ENCODE measurements at places on chromosomes 7 and 10.

DNA sequence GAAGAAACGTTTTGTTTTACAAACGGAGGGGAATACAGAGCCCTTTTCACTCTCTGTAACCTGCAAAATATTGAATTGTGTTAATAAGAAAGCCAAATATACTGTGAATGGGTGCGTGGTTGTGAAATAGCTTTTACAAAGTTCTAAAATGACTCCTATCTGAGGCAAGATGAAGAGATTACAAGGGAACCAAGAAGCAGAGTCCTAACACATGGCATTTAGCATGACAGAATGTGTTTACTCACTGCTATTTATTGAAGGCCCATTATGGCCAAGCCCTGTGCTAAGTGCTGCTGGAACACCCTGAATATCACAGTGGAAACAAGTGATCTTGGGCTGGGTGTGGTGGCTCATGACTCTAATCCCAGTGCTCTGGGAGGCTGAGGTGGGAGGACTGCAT lies 12.9 kb downstream of the JCAD start:
- DNase-seq = no peak

DNA sequence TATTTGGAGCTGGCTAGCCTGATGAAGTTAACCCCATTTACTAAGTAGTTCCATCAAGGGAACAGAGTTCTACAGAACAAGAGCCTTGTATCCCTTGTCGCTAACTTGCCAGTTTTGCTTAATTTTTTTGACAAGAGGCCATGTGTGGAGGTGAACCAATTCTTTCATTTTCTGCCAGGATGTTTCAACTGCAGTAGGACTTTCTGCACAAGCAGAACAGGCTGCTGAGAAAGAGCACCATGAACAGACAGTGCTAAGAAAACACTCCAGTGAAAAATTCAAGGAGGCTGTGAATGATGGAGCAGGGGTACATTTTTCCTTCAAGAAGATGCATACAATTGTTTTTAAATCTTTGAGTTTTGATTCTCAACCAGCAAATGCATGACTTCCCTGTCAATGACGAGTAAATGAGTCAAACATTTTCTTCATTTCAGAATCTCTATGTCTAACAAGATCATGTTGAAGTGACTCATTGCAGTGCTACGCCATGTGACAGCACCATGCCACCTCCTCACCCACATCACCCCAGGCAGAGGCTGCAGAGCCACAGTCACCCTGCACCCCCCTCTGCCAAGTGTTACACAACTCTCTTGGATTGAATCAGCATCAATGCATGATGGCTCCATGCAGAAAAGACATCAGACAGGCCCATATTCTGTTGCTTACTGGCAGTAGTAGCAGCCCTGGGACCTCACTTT lies 193.1 kb downstream of the COBL start:
- peak; percentile 6 for DNase-seq

DNA sequence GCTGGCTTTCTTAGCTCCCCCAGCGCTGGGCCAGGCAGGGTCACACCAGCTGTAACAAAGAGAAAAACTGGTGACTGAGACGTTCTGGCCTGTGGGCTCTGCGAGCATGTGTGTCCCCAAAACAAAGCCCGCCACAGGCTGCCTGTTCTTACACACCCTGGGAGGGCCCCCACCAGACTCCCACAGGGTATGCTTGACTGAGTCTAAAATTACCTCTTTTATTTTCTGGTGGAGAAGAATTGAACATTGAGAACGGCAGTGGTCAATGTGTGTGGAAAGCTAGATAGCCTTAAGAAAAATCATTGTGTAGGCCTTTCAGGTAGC lies 808 bp downstream of the C10orf71 start:
- DNase-seq = no peak

DNA sequence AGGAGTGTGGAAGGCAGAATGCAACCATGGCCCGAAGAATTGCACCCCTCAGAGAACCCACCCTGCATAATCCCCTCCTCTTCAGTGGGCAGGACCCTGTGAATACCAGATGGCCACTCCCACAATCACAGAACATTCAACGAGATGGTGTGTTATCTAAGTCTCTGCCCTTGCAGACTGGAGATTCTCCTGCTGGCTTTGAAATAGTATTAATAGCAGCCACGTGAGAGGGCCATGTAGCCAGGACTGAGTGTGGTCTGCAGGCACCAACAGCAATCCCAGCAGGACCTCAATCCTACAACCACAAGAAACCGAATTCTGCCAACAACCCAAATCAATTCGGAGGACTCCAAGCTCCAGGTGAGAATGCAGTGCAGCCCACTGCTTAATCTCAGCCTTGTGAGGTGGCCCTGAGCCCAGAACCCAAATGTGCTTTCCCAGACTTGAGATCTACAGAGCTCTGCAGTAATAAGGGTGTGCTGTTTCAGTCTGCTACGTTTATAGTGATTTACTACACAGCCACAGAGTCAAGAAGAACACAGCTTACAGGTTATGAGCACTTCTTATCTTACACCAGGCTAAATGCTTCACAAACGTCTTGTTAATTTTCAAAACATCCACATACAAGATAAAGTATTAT lies 72.1 kb downstream of the VOPP1 start:
- no peak for DNase-seq

GRCh38 chr7:110854651-110855050 lies 236.3 kb upstream of the LRRN3 start:
- no peak for DNase-seq

GRCh38 chr10:5076615-5077014 lies 17.6 kb upstream of the AKR1C3 start:
- DNase-seq = no peak

DNA sequence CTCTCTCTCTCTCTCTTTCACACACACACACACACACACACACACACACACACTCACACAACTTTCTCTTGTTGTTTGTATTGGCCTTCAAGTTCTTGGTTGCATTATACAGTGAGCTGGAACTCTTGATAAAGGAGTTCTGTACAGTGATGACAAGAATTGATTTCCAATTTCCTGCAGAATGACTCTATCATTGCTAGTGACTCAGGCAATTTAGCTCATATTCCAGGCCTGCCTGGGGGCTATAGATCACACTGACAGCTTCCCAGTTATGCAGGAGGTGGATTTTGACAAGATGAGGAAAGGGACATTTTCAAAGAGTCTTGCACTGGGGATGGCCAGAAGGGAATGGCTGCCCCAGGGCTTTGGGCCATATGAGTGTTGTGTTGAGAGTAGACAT lies 508.8 kb downstream of the TYW1 start:
- no peak for DNase-seq

DNA sequence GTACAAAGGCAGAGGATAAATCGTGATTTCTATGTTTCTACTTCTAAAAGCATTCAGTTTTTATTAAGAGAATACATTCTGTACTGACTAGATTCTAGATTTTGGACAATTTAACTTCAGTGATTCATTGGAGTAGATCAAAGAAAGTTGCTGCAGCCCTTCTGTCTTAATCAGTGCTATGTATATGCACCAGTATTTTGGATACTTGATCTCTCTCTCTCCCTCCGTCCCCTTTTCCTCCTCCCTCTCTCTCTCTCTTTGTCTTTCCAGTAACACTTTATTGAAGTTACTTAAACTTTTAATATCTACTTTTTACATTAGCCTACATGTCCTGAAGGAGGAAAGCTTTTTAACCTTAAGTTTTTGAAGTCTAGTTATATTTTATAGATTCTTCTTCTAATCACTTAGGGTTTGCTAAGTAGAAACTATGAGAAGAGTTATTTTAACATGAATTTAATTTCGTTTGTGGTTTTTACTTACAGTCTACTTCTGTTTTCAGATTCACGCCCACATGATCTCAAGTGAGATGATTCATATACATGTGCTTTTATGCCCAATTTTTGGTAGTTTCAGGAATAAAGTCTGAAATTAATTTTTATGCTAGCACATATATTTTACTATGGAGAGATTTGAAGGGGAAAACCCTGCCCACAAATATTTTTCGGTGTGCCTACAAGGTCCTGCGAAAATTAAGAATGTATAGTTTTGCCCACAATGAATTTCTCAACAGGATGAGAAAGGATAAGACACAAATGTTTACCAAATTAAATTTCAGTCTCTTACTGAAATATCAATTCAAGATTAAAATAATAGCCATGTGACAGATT lies 9.1 kb downstream of the MDFIC start:
- no peak for DNase-seq

- DNase-seq = no peak
These were observed 214.7 kb downstream of the WDR37 start for GRCh38 chr10:1270906-1271305.

- no peak for DNase-seq
These were observed 183.4 kb downstream of the PRKG1 start for GRCh38 chr10:51257511-51258248.

DNA sequence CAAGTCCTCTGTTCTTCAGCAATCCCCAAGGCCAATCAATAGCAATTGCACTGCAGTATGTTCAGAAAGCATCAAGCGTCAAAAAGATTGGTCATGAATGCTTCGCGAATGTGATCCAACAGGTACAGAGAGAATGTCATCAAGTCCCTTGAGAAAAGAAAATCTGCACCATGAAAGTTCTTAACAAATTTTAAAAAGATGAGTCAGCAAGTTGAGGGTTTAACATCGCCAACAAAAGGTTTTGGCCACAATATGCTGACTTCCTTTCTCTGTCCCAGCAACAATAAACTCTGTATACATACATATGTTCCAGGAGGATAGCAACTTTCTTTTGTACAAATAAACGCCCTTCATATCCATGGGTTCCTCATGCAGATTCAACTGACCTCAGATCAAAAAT lies 168.5 kb upstream of the C7orf33 start:
- no peak for DNase-seq

DNA sequence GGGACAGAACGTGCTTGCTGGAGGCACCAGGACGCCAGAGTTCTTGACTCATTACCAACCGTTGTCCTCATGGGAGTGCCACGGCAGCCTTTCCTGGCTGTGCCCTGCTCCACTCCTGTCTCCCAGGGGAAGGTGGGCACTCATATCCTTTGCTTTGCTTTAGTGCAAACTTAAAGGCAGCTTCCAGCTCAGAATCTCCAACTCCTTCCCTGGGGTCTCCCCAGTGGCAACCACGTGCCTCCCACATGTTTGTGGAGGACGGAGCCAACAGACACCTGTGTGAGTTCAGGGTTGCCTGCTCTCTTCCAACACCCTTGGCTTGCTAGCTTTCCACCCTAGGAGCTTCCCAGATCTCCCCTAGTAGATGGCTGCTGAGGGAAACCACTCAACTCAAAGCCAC lies 52.0 kb upstream of the HMX3 start:
- no peak for DNase-seq

GRCh38 chr7:85890244-85890811 lies 703.5 kb upstream of the SEMA3D start:
- DNase-seq = peak; percentile 27

- DNase-seq = no peak
These were observed 130.6 kb downstream of the TAX1BP1 start for GRCh38 chr7:27870595-27870994.

DNA sequence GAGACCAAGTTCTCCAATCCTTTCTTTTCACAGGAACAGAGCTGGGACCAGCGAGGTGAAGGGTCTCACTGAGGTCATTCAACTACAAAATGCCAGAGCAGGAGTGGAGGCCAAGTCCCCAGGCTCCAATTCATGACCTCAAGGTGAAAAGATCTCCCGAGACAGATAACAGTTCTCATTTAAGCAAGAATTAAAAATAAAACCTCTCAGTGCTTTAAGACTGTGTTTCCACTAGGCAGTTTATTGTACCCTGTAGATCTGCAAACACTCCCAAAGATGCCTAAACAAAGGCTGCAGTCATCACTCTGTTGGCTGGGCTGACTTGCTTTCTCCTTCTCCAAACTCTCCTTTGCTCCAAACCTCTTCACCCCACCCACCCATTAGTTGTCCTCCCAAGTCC lies 74.8 kb upstream of the CXCL12 start:
- DNase-seq = no peak

DNA sequence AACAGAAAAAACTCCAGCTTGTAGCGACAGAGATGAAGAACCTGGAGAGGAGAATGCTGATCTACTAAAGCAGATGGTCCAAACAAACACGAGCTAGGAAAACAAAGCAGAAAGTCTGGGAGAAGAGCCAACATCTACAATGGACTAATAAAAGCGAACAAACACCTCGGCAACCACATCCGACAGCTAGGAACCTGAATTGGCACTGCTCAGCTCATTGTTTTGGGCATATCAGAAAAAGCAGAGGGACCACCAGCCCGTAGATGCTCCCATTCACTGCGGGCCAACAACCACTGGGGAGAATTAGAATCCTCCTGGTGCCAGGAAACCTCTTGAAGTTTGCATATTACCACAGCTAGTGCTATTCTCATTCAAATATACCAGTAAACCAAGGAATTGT lies 204.7 kb downstream of the NXPH1 start:
- DNase-seq = peak; percentile 42

GRCh38 chr7:85054306-85054705 lies 132.6 kb downstream of the SEMA3D start:
- DNase-seq = no peak

DNA sequence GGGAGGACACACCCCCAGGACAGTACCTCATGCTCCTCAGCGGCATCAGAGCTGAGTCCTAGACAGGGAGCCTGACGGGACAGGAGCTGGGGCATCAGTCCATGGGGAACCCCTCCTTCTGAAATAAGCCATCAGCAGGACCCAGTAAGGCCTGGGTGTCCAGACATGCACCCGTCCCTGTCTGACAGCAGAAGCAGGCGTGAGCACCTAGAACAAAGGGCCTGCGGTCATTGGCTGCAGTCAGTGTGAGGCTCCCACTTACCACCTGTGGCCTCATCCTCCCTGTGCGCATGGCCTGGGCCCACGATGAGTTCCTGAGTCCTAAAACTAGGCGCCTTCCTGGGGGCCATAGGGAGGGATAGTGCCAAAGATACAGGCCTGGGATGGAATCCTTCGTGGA lies 484.7 kb downstream of the PTPRN2 start:
- no peak for DNase-seq

- no peak for DNase-seq
These were observed 39.3 kb downstream of the CALD1 start for GRCh38 chr7:134818613-134819345.

DNA sequence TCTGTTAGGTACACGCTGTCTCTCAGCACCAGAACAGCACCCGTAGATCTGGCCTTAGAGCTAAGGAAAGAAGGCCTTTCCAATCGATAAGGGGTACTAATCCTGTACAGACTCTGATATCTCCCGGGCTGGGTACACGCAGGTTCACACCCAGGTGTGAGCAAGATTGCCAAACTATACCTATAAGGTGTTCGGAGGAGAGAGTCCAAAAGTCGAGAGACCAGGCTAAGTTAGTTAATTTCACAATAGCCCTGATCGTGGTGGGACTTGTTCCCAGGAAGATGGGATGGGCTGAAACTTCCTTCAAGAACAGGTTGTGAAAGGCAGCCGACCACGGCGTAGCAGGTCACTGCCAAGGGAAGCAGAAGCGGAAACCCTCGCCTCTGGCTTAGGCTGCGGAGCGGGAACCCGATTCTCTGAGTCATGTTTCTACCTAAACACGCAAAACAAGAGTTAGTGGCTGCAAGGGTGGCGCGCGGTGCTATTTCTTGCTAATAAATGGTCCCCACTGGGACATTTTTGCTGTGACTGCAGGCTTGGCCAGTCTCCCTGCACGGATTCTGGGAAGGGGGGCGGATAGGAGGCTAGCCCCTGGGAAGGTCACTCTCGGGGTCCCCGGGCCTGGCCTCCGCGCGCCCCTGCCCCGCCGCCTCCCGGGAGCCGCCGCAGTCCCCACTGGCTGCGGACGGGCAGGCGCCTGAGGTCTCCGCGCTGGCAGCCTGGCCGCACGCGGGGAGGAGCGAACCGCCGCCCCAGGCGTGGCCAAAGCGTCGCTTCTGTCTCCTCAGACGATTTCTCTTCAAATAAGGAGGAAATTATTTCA lies 75.4 kb upstream of the PDSS1 start:
- DNase-seq = no peak

- DNase-seq = no peak
These were observed 128.4 kb upstream of the PHF14 start for GRCh38 chr7:10845225-10845624.
